ENCODE measurements at places on chromosomes 1 and 21.

GRCh38 chr1:220691053-220691684 is 1.0 kb downstream of the C1orf115 start:
- DNase-seq = no peak

GRCh38 chr1:76074321-76075187 is at the start of gene ST6GALNAC3:
Gene ST6GALNAC3 (plus strand): TSS chr1:76074746.
- DNase-seq = peak; percentile 63

GRCh38 chr1:171623651-171624331 is 1.7 kb downstream of the MYOCOS start:
- no peak for DNase-seq

DNA sequence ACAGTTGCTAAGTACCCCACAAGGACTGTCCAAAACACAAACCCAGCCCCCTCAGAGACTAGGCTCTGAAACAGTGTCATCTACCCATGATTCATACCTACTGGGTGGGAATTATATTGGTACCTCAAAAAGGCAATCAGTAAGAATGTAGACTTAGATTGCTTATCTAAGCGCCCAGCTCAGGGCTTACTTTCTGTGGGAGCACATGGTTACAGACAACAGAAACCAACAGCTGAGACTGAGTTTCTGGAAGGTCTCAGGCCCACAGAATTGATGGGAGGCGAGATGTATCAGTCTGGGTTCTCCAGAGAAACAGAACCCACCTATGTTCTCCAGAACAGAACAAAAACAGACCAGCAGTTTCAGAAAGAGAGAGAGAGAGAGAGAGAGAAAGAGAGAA is 147.3 kb upstream of the KAZN start:
- DNase-seq = no peak

DNA sequence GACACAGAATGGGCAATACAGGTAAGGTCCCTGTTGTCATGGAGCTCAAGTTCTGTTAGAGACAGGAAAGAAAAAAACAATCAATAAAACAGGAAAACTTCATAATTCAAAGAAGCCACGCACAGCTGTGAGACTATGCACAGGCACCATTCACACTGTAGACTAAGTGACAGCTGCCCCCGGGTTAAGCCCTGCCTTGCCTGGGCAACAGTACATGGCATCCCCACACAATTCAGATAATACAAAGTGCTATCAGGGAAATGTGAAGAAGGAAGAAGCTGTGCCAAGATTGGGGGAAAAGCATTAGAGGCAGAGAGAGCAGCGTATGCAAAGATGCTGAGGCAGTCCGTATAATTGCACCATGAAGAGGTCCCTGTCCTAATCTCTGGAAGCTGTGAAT is 9.0 kb upstream of the KCNE2 start:
- DNase-seq = no peak

DNA sequence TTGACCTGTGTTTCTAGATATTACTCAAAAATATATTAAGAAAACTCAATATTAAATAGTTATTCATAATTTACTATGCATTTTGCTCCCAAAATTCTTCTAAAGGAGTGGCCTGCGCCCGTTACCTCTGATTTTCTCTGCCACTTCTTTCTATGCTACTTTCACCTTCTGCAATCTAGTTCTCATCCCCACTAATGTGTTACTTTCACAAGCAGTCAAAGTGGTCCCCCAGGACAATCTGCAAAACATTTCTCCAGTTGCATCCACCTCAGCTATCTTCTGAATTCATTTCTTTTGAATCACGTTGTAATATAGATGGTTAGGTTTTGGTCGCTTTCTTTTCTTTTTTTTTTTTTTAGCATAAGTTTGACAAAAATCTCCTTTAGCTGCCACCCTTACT is 13.4 kb downstream of the INSL5 start:
- DNase-seq = no peak
